ENCODE measurements at places on chromosomes 5 and 9.
A peak's percentile ranks its signal among the peaks of the same experiment; 100 is the strongest.

GRCh38 chr9:126806336-126806735 lies 1.5 kb downstream of the ZBTB43 start:
- no peak for DNase-seq

DNA sequence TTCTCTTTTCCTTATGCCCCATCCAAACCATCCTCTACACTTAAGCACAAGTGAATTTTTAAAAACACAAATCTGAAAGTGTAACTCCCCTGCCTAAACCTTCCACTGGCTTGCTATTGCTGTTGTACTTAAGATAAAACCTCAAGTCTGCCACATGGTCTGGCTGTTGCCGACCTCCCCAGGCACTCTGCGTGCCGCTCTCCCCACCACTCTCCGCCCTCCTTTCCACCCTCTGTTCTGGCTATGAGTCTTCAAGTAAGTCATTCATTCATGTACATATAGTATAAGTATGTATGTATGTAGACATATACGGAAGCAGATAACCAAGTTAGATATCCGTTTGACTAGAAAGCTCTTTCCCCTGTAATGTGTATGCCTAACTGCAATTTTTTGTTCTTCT lies 94.7 kb upstream of the ANKRD55 start:
- DNase-seq: no peak

- no peak for DNase-seq
These were observed 15.0 kb upstream of the GLDC start for GRCh38 chr9:6660512-6660911.

- DNase-seq: no peak
These were observed 305.0 kb upstream of the IRX4 start for GRCh38 chr5:2187687-2188086.

DNA sequence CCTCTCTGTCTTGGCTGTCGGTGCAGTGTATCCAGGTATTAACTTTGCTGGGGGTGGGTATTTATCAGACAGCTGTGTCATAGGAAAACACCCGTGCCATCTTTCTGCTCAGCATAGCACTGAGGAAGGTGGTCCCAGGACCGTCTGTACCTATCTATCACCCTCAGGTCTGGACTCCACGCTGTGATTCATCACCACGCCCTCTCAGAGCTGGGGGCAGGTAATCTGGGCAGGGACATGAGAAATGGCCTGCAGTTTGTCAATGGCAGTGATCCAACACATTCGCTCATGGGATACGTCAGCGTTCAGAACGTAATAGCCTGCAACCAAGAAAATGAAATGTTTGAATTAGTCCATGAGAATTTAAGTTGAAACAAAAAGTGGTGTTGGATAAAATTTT lies 151.6 kb upstream of the MAP1B start:
- peak; percentile 77 for DNase-seq

DNA sequence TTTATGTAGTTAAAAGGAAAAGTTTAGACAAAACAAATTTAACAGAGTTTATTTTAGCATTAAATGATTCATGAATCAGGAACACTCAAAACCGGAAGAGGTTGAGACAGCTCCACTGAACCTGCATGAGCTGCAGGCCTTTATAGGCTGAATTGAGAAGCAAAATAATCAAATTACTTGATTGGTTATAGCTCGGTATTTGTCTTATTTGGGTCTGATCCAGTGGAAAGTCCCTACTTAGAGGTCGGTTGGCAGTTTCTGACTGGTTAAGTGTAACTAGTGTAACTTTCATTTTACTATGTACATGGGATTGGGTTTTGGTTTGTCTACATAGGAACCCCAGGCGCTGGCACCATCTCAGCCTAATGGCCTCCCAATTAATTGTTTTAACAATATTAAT lies 74.1 kb upstream of the PIK3R1 start:
- DNase-seq: no peak

DNA sequence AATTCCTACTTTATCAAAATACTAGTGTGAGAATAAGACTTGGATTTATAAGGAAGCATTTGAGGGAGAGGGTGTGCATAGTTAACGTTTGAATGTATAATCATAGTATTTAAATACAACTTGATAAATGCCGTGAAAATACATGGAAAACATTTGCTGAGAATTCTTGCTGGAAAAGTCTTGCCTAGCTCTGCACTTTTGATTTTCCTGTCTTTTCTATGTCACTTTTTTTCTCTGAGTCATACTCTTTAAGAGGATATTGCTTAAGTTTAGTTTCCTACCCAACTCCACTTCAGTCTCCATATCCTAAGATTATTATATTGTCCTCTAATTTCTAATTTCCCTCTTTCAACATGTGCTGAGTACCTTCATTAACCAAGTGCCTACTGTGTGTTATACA lies 616.6 kb upstream of the SEMA6A start:
- no peak for DNase-seq

- no peak for DNase-seq
These were observed 5.8 kb downstream of the BSPRY start for GRCh38 chr9:113355040-113355596.

- no peak for DNase-seq
These were observed 32.7 kb downstream of the MTAP start for GRCh38 chr9:21835121-21835520.

- DNase-seq: no peak
These were observed 363.3 kb upstream of the GRIN3A start for GRCh38 chr9:102101723-102102122.

DNA sequence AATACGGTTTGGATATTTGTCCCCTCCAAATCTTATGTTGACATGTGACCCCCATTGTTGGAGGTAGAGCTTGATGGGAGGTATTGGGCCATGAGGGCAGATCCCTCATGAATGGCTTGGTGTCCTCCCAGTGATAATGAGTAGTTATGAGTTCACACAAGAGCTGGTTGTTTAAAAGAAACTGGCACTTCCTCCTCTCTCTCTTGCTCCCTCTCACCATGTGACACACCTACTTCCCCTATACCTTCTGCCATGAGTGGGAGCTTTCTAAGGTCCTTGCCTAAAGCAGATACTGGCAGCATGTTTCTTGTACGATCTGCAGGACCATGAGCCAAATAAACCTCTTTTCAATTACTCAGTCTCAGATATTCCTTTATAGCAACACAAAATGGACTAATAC lies 132.0 kb downstream of the PIK3R1 start:
- DNase-seq: no peak

GRCh38 chr5:158751961-158752655 lies 347.6 kb downstream of the EBF1 start:
- DNase-seq: no peak

GRCh38 chr9:120711841-120712538 lies 2.3 kb downstream of the MEGF9 start:
- no peak for DNase-seq

GRCh38 chr9:91903126-91903911 lies 46.7 kb downstream of the ROR2 start:
- DNase-seq: no peak

GRCh38 chr9:116420993-116421538 lies 266.0 kb upstream of the TRIM32 start:
- DNase-seq: no peak

- DNase-seq: no peak
These were observed 14.3 kb downstream of the TTC1 start for GRCh38 chr5:160023007-160023907.

DNA sequence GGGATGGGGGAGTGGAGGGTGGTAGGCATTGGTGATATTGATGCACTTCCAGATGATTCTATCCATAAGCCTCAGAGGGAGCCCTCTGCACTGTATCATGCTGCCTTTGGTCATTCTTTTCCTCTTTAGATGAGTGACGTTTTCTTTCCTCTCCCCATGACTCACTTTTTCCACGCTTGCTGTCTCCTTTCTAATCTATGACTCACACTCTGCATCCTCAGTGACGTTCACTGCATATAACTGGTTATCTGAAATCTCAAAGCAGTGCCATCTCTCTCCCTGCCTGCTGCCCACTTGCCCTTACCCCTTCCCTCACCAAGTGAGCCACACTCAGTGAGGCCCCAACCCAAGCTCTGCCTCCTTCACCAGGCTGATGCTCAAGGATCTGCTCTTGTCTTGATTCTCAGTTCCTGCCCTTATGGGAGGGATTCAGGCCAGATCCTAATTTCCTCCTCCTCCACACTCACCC lies 31.6 kb downstream of the PTGS1 start:
- no peak for DNase-seq

Data from vagina (tissue), 2 donors.